ENCODE measurements at places on chromosomes 2 and 18.
A peak's percentile ranks its signal among the peaks of the same experiment; 100 is the strongest.

- no peak for DNase-seq
These were observed 81.3 kb downstream of the SCN3A start for GRCh38 chr2:165122521-165122920.

- DNase-seq: peak; percentile 9
These were observed 58.0 kb downstream of the NEDD4L start for GRCh38 chr18:58102018-58102417.

DNA sequence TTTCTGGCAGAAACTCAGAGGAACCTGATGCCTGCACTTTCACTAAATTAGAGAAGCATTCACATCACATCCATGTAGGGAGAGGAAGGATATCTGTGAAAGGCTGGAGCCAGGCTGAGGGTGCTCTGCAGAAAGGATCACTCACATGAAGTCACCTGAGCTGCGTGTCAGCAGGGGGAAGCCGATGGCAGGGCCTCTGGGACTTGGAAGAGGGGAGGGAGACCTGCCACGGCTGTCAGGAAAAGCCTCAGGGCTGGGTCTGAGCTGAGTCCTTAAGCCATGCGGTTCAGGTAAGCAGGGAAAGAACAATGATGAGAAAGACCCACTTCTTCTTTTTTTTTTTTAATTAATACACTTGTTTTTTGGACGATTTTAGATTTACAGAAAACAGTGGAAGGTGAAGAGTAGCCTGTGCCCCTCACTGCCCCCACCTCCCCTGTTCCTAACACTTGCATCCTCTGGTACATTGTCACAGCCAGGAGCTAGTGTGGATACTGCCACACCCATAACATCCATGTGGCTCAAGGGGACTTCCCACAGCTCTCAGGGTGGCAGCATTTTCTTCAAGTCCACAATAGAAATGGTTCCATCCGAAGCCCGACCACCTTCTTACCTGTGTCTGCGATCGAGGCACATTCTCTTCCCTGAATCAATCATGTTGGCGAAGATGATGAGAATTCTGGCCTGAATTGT lies 156.5 kb upstream of the TPO start:
- DNase-seq: no peak

DNA sequence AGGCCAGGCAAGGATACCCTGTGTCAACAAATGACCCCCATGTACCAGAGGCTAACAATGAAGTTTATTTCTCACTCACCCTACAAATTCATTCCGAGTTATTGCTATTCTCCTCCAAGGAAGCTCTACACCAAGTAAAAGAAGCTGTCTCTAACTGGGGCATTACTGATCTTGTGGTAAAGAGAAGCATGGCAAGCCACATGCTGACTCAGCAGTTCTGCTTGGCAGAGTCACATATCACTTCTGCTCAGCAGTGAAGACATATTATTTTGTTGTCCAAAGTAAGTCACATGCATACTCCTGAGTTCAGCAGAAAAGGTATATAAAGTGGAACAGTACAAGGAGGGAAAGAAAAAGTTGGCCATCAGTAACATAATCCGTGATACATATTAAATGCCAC lies 315.8 kb downstream of the GULP1 start:
- DNase-seq: peak; percentile 25

DNA sequence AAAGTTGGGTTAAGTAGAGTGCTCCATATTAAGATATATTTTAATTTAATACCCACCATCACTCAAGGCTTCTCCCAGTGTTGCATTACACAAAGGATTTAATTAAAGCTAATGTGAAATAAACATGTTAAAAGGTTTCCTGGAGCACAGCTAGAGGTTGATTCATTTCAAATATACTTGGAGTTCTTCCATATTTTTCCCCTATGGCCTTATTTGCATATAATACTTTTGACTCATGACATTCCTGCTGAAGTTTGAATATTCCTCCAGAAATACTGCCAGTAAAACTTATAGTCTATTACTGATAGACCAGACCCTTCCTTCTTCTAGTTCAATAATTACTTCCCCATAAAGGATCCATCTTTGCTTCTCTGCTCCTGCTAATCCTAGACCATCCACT lies 227.5 kb downstream of the GULP1 start:
- DNase-seq: peak; percentile 82

DNA sequence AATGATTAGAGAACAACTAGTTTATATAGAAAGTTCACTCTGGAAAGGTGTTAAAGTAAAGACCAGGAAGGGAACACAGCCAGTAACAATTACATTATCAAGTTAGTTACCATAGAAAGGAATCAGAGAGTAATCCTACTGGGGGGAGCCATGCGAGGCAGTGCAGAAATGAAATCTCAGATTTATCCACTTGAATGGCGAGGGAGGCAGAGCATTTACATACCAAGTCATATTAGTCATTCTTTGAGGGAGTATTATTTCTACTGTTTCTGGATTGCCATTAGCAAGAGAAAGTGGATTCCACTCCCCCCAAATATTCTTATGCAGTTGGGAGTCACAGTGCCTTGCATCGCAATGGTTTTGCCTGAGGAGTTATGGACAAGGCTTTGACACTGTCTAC lies 472.7 kb upstream of the TRIB2 start:
- DNase-seq: peak; percentile 48

- DNase-seq: no peak
These were observed 10.7 kb downstream of the MFF start for GRCh38 chr2:227335713-227336112.

DNA sequence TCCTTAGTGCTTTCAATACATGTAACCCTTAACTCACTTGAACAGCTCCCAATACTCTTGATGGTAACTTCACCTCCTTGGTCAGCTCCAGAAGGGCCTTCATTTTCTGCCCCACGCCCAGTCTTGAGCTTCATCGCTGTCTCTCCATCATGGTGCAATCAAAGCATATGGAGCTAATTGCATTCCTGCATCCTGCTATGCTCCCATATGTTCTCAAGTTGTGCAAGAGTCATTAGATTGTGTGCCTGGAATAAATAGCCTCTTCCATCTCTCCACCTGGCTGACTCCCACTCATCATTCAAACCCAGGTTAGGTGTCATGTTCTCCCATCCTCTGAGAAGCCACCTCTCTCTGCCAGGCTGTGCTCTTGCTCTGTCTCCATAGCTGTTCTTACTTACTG lies 364.5 kb upstream of the RGPD4 start:
- DNase-seq: no peak

- DNase-seq: no peak
These were observed 54.0 kb downstream of the DNER start for GRCh38 chr2:229660391-229660790.

- peak; percentile 67 for DNase-seq
These were observed 38.3 kb upstream of the EPB41L3 start for GRCh38 chr18:5582076-5582475.

GRCh38 chr18:53152476-53152875 lies 812.5 kb downstream of the DCC start:
- no peak for DNase-seq

- DNase-seq: no peak
These were observed 1.1 kb upstream of the HOXD11 start for GRCh38 chr2:176105730-176106580.

GRCh38 chr2:143796051-143796450 lies 666.8 kb downstream of the ARHGAP15 start:
- DNase-seq: no peak

- peak; percentile 4 for DNase-seq
These were observed 458.3 kb upstream of the SYT4 start for GRCh38 chr18:43735570-43735969.

DNA sequence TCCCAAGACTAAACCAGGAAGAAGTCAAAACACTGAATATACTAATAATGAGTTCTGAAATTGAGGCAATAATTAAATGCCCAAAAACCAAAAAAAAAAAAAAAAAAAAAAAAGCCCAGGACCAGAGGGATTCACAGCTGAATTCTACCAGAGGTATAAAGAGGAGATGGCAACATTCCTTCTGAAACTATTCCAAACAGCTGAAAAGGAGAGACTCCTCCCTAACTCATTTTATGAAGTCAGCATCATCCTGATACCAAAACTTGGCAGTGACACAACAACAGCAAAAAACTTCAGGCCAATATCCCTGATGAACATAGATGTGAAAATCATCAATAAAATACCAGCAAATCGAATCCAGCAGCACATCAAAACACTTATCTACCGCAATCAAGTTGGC lies 108.5 kb upstream of the COL3A1 start:
- peak; percentile 26 for DNase-seq

DNA sequence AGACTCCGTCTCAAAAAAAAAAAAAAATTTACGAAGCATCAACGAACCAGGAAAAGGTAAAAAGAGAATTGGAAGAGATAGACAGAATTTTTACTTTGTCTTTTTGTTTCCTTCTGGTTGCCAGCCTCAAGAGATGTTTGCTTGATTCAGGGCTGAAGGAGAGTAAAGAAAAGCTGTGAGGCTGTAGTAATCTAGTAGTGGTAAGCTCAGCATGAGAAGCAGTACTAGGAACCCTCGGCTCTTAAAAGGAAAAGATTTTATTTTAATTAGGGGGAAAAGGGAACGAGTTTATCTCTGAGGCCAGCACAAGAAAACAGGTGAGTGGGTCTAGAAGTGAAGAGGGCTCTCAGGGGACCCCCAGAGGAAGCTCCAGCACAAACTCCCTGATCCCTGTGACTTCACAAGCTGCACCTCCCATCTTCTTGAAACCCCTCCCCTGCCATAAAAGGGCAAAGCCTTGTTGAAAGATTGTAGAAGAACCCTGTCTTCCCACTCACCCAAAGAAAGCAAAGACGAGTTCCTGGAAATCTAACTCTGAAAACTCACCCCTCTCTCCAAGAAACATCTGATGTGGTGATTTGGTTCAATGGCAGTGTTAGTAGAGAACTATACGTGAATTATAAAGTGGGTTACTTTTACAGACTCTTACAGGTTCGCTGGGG lies 8.6 kb downstream of the RBMS1 start:
- DNase-seq: no peak

DNA sequence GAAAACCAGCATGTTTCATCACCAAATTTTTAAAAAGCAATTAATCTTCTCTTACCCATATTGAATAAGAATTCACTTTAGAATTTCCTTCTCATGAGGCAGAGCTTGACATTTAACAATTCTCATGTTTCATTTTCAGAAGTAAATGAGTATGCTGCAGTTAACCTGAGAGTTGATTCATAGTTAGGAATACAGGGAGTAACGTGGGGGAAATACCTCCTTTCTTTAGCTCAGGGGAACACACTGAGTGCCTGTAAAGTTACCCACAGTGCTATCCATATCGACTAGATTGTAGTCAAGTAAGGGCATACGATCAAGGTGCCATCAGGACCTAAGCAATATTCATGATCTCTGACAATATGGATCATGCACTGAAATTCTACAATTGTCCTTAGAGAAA lies 38.9 kb upstream of the ATIC start:
- DNase-seq: no peak

- DNase-seq: no peak
These were observed 81.7 kb upstream of the CAPN13 start for GRCh38 chr2:30888852-30889409.

- peak; percentile 4 for DNase-seq
These were observed 44.3 kb upstream of the CABYR start for GRCh38 chr18:24094561-24094960.

- DNase-seq: peak; percentile 84
These were observed 80.5 kb upstream of the ITPRID2 start for GRCh38 chr2:181810823-181811695.

GRCh38 chr2:128385365-128385764 lies 66.7 kb upstream of the HS6ST1 start:
- DNase-seq: no peak

- peak; percentile 37 for DNase-seq
These were observed 38.0 kb downstream of the RNF152 start for GRCh38 chr18:61854578-61855448.

- no peak for DNase-seq
These were observed 150.9 kb upstream of the KCNH7 start for GRCh38 chr2:162989507-162989906.

- no peak for DNase-seq
These were observed 350.7 kb upstream of the SPRED2 start for GRCh38 chr2:65782996-65783650.

DNA sequence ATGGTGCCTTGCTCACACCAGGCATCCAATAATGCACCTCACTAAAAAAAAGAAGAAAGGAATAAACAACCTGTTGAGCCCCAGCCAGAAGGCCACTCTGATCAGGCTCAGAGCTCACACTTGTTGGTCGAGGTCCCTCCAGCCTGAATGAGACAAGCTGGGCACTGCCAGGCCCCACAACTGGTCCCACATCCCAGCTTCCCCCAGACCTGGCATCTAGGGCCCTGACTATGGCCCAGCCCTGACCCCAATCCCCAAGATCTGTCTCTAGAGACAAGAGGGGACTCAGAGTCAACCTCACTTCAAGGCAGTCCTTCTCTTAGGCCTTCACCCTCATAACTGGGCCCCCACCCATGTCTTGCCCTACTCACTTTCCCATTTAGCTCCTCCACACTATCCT lies 22.4 kb downstream of the TEX51 start:
- DNase-seq: no peak

GRCh38 chr2:68994864-68995263 lies 18.1 kb upstream of the ANTXR1 start:
- peak; percentile 87 for DNase-seq

DNA sequence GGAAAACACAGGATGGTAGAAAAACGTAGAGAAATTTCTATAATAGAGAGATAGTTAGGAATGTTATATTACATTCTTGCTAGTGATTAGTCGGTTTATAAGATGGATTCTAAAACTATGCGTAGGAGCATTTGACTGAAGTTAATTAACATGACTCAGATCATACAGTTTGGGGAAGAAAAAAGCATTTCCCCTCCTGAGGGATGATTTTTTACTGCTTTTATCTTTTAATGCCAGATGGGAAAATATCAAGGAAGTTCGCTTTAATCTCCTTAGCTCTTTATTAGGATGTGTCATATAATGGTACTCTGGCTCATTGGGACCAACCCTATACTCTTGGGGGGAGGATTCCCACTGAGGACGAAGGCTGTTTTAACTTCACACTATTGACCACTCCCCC lies 502.1 kb downstream of the TGIF1 start:
- DNase-seq: peak; percentile 20

- DNase-seq: peak; percentile 98
These were observed 486 bp upstream of the GPR39 start for GRCh38 chr2:132415915-132416722.

- DNase-seq: no peak
These were observed 25.0 kb downstream of the POLI start for GRCh38 chr18:54294274-54294673.

- DNase-seq: peak; percentile 93
These were observed 56.1 kb downstream of the FARP2 start for GRCh38 chr2:241412144-241412543.

GRCh38 chr2:133422931-133423351 lies 145.3 kb downstream of the NCKAP5 start:
- DNase-seq: peak; percentile 66

DNA sequence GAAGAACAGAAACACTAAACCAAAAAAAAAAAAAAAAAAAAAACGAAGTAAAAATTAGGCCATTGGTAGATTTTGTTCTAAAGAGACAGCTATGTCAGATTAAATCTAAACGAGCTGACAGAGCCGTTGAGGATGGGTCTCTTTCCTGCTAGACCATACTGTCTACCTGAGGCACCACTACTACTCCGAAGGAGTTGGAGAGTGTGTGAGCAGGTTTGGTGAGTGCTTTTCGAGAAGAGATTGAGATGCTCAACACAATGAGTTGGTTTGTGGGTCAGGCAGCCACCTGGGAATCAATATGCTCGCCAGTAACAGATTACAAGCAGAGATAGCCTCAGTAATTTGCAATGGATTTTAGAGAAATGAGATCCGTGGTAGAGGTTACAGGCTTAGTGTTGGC lies 281.5 kb upstream of the EPAS1 start:
- no peak for DNase-seq

Measured in fibroblast of skin of right biceps (primary cell).